ENCODE measurements at places on chromosomes 4 and X.

DNA sequence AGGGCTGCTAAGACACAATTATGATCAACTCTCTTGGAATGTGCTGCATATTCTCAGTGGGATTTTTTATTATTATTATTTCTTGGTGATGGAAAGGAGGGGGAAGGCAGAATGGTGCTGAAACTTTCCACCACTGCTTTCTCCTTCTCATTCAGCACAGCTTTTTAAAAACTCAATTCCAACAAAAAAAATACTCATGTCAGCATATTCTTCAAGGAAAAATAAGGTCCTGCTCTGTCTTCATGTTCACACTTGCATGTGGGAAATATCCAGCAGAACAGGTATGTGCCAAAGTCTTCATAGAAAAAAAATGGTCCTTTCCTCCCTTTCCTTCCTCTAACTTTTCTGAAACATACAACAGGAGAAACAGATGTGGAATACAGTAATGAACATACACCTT is 144.0 kb upstream of the ADAMTS3 start:
- no peak for DNase-seq

DNA sequence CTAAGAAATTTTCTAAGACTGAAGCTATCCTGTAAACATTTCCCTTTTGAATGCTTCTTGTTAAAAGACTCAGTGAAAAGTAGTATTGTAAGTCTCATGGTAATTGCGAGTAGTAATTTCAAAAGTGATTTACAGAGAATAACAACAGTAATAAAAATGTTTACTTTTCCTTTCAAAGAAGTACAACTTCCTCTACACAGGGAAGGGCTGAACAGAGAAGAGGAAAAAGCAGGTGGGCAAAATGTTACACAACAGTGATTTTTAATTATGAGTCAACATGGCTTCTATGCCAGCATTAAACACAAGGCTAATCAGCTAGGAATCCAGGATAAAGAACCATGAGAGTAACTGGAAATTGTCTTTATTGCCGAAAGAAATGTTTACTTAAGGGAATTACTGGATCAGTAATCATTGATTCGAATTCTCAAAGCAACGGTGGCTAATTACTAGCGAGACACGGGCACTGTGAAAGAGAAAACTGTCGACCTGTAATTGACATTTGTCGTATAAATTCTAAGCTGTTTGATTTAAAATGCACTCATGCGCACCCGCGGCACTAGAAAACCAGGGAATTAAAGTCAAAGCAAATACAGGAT is 15.4 kb downstream of the UTP3 start:
- no peak for DNase-seq

DNA sequence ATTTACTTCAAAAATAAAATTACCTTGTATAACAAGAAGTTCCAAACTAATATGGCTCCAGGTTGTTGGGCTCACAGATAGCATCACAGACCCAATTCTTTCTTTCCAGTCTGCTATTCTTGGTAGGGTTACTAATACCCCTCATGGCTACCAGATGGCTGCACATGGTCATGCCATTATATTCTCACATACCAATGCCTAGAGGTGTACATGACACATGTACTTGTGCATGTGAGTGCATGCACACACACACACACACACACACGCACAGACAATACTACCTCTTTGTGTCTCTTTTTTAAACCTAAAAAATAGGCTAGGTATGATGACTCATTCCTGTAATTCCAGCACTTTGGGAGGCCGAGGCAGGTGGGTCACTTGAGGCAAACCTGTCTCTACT is 31.1 kb downstream of the FBXO8 start:
- no peak for DNase-seq

DNA sequence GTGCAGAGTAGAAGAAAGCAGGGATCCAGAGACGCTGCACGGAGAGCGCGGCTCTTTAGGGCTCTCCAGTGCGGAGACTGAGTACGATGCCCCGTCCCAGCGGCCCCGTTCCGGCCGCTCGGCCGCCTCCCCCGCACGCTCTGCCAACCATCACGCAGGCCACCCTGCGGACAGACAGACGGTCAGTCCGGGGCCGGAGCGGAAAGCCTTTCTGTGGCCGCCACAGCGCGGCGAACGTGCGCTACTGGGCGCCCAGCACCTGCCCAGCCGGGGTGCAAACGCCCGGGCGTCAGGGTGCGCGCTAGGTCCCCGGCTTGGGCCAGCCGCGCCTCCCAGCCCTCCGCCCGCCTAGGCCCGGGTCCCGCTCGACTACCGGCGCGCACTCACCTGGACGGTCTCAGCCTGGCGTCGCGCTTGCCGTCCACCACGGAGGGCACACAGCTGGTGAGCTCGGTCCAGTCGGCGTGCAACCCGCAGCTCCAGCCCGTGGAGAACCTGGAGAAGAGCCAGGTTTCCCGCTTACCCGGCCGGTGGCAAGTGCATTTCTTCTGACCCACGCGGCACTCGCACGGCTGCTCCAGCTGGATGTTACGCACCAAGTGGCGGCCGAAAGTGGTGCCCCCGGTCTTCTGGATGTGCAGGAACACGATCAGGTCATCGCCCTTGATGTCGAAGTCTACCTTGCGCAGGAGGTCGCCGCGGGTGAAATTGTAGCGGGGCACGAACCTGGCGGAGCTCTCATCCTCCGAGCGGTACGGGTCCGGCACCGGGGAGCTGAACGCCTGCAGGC is 1.8 kb downstream of the HS6ST2 start:
- DNase-seq, result no peak

DNA sequence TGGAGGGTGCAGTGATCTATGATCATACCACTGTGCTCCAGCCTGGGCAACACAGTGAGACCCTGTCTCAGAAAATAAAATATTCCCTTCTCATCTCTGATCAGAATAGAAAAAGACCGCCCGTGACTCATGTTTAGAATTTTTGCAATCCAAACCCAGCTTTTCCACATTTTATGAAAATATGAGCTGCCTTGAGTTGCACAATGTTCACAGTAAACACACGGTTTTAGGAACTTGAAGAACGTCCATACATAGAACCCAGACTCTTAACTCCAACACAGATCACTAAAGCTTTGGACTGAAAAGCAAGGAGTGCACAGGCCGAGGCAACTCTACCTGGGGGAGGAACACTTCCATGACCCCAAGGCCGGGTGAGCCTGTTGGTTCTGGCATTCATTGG is 305.0 kb downstream of the TENM3 start:
- no peak for DNase-seq

All from T-helper 1 cell (primary cell).